NCI-H526 treated with DMSO at 0.1 percent for 48 hours (cell line): ENCODE measurements at places on chromosomes 7 and 10.

GRCh38 chr7:29879609-29880008, 73.3 kb downstream of the WIPF3 start:
- no peak for DNase-seq

GRCh38 chr7:157116762-157117161, 22.0 kb upstream of the UBE3C start:
- no peak for DNase-seq

DNA sequence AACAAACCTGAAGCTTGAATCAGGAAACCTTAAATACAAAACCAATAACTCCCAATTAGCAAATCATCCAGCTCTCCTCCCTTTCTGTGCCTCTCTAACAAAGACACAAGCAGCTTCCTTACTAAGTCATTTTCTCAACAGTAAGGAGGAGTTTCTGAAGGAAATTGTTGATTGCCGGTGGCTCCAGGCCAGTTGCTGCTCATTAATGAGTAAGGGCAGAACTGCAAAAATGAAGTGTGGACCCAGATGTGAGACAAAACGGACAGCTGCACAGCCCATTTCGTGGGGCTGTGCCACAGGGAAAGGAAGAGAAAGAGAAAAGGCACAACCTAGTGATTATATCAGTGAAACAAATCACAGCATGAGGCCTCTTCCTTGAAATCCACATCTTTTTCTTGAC, 42.8 kb upstream of the RHOBTB1 start:
- DNase-seq = no peak

DNA sequence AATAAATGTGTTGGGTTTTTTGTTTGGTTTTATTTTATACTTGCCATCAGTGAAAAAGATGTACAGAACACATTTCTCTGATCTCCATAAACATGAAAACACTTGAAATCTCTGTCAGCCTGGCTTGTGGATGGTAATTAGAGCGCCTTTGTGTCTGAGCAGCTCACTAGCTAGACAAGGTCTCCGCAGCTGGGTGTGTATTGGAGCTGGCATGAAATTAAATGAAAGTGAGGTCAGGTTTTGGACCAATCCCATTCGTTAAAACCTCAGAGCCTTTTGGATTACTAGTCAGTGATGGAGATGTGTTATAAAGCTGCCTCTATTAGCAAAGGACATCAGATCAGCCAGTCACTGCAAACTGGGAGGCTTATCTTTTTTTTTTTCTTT, 2.7 kb downstream of the FRAT1 start:
- DNase-seq = no peak

GRCh38 chr10:74977913-74978847, 133.3 kb upstream of the SAMD8 start:
- no peak for DNase-seq

DNA sequence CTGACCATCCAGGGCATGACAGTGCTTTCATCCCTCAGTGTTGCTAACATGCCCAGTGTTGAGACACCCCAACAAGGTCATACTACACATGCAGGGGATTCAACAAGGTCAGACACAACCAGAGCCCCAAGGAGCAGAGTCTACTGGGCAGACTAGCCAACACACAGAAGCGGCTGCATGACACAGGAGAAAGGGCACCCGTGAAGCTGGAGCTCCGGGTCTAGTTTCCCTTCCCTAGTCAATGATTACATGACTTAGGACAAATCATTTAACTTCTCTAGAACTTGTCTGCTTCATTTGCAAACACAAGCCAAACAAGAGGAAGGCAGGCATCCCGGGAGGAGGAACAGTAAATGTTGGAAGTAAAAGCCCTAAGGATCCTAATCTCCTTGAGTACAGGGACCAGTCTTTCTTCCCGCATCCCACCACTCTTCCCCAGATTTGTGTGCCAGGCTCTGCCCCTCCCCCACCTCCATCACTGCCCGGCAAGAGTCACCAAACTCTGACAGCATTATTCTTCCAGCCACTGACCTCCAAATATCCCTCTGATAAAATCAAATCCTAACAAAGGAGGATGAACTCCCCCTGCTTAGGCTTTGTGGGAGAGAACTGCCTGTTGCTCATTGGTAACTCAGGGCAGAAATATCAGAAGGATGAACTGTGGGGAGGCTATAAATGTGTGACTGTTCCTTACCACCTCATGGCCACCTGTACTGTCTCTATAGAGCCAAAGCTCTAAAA, 104.3 kb downstream of the KCNMA1 start:
- DNase-seq = no peak

DNA sequence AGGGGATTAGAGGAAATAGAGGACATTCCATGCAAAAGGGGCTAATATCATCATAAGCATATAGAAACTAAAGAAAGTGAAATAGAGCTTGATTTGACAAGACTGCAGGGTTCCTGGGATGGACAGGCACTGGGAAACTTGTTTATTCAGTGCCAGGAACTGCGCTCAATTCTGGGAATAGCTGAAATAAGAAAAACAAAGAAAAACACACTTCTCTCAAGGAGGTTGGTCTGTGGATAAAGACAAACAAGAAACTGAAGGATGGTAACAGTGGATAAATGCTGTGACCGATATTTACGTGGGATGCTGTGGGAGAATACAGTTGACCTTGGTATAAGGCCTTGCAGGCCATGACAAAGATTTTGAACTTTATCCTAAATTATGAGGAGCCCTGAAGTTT, 40.9 kb upstream of the ANLN start:
- DNase-seq = no peak

DNA sequence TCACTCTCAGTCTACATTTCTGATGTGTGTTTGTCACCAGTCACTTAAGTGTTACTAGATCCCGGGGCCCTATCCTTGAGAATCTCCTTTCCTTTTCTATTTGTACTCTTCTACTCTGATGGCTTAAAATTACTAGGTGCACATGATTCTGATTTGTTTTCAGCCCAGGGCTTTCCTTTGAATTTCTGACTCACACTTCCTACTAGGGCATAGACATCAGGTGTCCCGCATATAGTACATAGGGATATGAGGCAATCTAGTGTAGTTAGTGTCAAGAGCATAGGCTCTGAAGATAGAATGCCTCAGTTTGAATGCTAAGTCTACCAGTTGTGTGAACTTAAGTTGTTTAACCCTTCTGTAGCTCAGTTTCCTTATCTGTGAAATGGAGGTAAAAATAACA, 49.4 kb upstream of the LRRN3 start:
- no peak for DNase-seq

GRCh38 chr7:36301914-36302771, 87.5 kb upstream of the ANLN start:
- no peak for DNase-seq

GRCh38 chr7:19537942-19538401, 170.9 kb downstream of the POLR1F start:
- no peak for DNase-seq

DNA sequence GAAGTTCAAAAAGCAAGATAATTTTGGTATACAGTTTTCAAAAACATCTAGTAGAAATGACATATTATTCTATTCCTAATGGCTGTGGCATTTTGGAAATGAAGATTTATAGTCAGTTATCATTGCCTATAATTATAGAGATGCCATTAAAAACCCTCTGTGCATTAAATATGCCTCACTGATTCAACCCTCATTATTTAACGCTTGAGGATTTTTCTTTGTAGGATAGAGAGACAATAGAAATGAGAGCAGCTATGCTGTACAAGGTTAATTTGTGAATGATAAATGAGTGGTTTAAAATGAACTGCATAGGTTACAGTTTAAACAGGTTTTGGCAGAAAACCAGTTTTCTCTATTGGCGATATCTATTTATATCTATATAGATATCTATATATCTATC, 32.2 kb upstream of the SEMA3A start:
- DNase-seq = no peak

- DNase-seq = no peak
These were observed 329.0 kb downstream of the RNLS start for GRCh38 chr10:88254091-88254490.

- no peak for DNase-seq
These were observed 481.5 kb upstream of the AKR1E2 start for GRCh38 chr10:4344492-4344994.

- peak; percentile 87 for DNase-seq
These were observed 336.9 kb upstream of the NPSR1 start for GRCh38 chr7:34320926-34321661.

GRCh38 chr7:125061776-125062397, 132.3 kb upstream of the POT1 start:
- no peak for DNase-seq

- DNase-seq = peak; percentile 49
These were observed 386.8 kb upstream of the POT1 start for GRCh38 chr7:125316466-125316865.

DNA sequence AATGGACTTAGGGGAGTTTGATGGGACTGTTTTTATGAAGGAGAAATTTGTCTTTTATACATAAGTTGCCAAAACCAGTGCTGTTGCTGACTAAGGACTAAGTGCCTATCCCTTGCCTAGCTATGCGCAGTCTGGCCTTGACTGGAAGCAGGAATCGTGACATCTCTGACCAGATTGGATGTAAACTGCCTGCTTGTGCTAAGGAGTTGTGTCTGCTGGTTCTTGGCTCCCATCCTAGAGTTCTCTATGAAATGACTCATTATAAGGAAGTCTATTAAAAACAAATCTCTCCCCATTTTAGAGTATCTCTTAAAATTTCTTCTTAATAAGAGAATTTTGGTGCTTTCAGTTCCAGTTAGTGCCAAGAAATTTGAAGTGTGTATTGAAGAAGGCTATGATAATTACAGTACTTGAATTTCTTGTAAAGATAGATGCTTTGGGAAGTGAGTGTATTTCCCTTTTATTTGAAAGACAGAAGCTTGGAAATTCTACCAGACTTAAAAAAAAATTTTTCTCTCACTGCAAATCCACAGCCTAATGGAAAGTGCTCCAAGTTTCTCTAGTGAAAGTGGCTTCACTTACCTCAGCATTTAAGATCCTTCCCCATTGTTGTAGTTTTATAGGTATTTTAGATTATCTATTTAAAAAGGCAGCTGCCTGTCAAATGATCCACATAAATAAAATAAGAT, 77.6 kb downstream of the BICC1 start:
- DNase-seq = no peak

DNA sequence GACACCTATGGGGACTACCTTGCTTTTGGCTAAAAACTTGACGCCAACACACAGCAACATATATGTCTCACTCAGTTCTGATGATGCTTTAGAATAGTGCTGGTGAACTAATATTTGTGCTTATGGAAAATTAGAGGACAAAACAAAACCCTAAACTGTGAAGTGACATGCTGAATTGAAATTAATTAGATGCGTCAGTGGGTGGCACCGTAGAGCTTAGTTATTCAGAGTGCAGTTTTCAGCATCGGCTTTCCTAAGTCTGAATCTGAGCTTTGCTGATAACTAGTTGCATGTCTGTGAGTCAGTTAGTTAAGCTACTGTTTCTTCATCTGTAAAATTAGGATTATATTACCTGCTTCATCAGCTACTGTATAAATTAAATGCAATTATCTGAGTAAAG, 245.0 kb upstream of the SORCS1 start:
- no peak for DNase-seq

- DNase-seq = no peak
These were observed 77.3 kb upstream of the SAMD8 start for GRCh38 chr10:75034131-75034512.

DNA sequence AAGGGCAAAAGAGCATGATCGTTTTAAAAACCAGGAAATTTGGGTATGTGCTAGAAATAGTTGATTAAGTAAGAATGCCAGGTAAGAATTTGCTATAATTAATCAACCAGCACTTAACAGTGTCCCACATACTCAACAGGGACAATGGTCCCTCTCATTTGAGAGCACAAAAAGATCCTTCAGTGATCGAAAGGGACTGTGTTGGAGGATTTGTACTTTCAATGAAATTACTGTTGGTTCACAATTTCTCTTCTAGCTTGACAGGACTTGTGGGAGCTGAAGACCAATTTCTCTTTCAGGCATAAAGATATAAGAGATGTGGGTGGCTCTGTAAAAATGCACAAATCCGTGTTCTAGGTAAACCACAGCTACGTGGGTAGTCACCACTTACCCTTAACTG, 12.5 kb upstream of the PLEKHS1 start:
- DNase-seq = no peak
